Right lung (tissue), 10 donors: ENCODE measurements at places on chromosomes 12 and 14. TPM values are rescaled to one million over a fixed set of nuclear protein-coding genes. Genes with fewer than 3 reads are reported as not detected.

Gene OAS2
- 7.4 TPM for polyA plus RNA-seq

Gene DNAAF2
- polyA plus RNA-seq = 14.3 TPM

Gene SCN8A
- 1.4 TPM for polyA plus RNA-seq

Gene TOMM20L
- 0.60 TPM for polyA plus RNA-seq

Gene MANSC4
- polyA plus RNA-seq = 0.13 TPM

Gene CLEC1B
- 3.0 TPM for polyA plus RNA-seq

Gene C12orf54
- 0.74 TPM for polyA plus RNA-seq

GRCh38 chr12:6376079-6376869 is 911 bp upstream of the SCNN1A start:
- DNase-seq = no peak

GRCh38 chr14:33370426-33370825 is 431.7 kb downstream of the NPAS3 start:
- no peak for DNase-seq

GRCh38 chr14:42944284-42944683 is 1337.6 kb downstream of the LRFN5 start:
- no peak for DNase-seq

DNA sequence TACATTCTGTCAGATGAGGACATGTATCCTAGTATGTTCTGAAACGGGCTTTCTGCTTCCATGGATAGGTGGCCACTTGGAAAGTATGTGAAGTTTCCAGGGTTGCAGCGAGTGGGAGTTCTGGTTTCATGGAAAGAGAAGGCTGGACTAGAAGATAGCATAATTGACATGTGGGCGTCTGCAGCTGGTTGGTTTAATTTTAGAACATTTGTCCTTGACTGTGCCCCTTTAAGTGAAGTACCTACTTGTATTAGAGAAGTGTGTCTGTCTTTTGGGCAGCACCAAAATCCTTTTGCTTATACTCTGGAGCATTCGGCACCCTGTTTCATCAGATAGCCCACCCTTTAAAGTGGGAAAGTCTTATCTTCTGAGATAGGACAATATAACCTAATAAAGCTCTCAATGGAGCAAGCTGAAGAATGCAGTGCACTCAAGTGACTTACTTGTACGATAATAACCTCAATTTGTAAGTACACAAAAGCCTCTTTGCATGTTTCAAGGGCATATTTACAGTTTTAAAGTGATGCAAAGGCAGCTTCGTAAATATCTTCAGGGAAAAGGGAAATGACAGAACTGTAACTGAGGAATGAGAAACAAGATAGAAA is 35.2 kb downstream of the NTN4 start:
- DNase-seq = no peak

DNA sequence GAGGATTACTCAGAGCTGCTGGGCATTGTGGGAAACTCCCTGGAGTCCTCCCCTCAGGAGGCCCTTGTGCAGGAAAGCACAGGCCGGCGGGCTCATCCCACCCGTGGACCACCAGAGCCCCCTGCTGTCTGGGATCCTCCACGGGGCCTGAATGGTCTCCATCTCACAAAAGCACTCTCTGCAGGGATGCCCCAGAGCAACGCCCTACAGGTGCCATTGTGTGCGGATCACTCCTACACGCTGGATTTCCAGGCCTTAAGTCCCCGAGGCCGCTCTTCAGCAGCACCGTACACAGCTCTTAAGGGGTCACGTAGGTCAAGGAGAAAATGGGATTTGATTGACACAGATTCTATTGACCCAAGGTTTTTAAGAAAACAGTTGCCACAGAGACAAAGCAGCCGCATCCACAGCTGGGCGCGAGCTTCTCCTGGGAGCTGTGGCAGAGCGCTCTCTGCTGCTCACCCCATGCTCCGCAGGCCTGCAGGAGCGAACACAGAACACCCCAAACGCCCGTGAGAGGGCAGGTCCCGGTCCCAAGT is 36.7 kb upstream of the RIMBP2 start:
- DNase-seq = no peak

- no peak for DNase-seq
Observed at GRCh38 chr14:23512156-23512555, 39.4 kb downstream of the ZFHX2 start.

DNA sequence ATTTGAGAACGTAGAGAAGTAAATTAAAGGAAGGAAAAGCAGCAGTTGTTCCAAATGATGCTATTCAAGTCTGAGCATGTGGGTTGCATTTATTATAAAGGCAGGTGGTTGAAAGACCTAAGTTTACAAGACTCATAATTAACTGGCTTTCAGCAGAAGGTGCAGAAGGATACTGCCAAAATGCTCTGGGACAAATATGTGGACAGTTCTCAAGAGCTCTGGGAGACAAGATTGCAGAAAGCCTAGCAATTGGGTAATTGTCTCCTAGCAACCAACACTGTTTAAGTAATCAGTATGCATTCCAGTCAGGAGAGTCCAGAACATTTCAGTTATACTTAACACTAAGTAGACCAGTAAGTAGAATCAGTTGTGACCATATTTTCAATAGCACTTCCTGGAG is 131.5 kb downstream of the GPR135 start:
- DNase-seq = peak; percentile 82

DNA sequence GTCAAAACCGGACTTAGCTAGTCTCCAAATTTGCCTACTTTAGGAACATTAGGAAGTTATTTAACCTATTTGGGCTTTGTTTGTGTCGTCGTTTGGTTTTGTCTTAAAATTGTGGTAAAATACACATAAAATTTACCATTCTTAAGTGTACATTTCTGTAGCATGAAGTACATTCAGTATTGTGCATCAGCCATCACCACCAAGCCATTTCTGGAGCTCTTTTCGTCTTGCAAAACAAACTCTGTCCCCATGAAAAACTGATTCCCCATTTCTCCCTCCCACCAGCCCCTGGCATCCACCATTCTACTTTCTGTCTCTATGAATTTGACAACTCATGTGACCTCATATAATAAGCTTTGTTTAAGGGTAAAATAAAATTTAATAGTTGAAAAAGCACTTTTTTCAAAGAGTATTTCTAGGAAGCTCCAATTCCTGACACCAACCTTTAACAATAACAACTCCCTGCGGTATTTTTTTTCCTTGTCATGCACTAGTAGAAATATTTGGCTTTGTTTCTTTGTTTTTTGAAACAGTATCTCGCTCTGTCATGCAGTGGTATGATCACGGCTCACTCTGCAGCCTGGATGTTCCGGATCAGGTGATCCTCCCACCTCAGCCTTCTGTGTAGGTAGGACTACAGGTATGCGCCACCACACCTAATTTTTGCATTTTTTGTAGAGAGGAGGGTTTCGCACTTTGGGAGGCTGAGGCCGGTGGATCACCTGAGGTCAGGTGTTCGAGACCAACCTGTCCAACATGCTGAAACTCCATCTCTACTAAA is 3.6 kb upstream of the UBC start:
- no peak for DNase-seq

GRCh38 chr14:105200641-105201040 is 19.5 kb upstream of the NUDT14 start:
- no peak for DNase-seq

DNA sequence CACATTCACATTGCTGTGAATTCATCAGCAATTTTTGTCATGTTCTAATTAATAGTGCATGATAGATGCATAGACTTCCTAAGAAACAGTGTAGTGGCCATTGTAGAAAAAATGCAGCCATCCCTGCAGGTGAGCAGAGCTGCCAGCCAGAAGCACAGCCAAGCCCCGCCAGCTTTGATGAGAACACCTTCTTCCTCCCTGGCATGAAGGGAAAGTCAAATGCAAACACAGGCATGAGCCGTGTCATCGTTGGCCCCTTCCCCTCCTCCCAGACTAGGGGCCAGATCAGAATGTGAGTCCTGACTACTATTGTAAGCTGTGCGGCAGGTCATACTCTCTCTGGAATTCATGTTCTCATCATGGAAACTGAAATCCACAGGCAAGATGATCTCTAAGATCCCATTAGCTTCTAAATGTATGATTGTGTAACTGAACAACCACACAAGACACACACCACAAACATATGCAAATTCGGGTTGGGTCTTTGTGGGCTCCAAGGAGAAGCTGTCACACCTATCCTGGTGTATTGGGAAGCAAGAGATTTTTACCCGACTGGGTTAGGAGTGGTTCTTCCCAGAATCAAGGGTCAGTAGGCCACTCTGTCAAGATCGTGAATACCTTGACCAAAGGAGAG is 2.8 kb upstream of the AQP2 start:
- DNase-seq = no peak

- DNase-seq = no peak
Observed at GRCh38 chr12:115667116-115667515, 610.4 kb downstream of the MED13L start.
